Chondrocyte (in vitro differentiated cells): ENCODE measurements at places on chromosomes 13 and 19. TPM values are rescaled to one million over a fixed set of nuclear protein-coding genes. Genes with fewer than 3 reads are reported as not detected.

The ZNF681 gene
- 1.1 to 2.5 TPM (median 1.4 TPM) in 3 replicates for total RNA-seq

The GFY gene
- not detected in 3 replicates for total RNA-seq

GRCh38 chr13:98513837-98514236 lies 63.1 kb downstream of the STK24 start:
- H3K27me3 ChIP-seq, result no peaks in the 10 kb centered on the region
- H3K4me3 ChIP-seq, result no peak overlapping the region
- peaks cover 26% of the 10 kb centered on the region for H3K4me1 ChIP-seq
- no peak overlapping the region for H3K27ac ChIP-seq
- peaks cover 8% of the 10 kb centered on the region for H3K36me3 ChIP-seq

GRCh38 chr13:66803013-66803807 lies 426.9 kb downstream of the PCDH9 start:
- H3K4me1 ChIP-seq, result peaks cover 4% of the 10 kb centered on the region
- H3K36me3 ChIP-seq, result peaks cover 2% of the 10 kb centered on the region
- no peak overlapping the region for H3K27ac ChIP-seq
- H3K4me3 ChIP-seq, result no peak overlapping the region
- H3K27me3 ChIP-seq, result no peaks in the 10 kb centered on the region
- DNase-seq, result no peak

GRCh38 chr13:111203736-111204389 lies 88.8 kb downstream of the ARHGEF7 start:
- H3K4me1 ChIP-seq, result peaks cover 83% of the 10 kb centered on the region
- DNase-seq, result no peak
- peak overlapping the region; percentile 97 for H3K27ac ChIP-seq
- H3K36me3 ChIP-seq, result peaks cover 6% of the 10 kb centered on the region
- peak overlapping the region; percentile 68 for H3K4me3 ChIP-seq

DNA sequence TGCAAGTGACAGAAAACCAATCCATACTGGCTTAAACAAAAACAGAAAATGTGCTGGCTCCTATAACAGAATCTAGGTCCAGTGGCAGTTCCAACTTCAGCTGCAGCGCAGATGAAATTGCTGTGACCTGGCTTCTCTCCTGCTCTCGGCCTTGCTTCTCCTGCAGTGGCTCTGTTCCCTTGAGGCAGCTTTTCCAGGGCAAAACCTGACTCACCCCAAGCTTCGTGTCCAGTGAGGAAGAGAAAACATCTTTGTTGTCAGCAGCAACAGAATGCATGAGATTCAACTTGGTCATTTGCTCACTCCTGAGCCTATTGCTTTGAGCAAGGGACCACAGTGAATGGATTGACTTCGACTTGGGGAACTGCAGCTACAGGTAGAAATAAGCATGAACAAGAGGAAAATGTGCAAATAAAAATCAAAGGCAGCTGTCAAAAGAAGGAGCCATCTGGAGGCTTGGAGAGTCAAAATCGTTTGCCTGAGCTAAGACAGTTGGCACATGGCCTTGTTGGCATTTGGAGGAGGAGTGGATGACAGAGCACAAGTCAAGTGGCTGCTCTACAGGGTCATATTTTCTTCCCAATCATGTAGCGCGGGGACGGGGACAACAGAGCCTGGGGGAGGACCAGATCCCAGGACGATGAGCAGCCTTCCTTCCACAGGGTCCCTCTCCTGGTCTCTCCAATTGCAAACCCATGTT lies 523.4 kb downstream of the FGF9 start:
- no peak overlapping the region for H3K27ac ChIP-seq
- peaks cover 2% of the 10 kb centered on the region for H3K27me3 ChIP-seq
- no peaks in the 10 kb centered on the region for H3K36me3 ChIP-seq
